GM04503 (cell line): ENCODE measurements at places on chromosomes 13 and 19.

DNA sequence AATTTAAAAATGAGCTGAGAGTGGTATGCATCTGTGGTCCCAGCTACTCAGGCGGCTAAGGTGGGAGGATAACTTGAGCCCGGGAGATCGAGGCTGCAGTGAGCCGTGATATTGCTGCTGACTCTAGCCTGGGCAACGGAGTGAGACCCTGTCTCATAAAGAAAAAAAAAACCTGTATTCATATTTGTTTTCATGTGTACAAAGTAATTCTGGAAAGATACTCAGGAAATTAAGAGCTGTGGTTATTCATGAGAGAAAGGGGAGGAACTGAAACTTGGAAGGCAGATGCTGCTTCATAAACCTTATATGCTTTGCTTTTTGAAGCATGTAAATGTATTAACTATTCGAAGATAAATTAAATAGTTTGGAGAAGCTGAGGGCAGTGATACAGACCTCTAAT lies 8.8 kb upstream of the RLN3 start:
- no peak for DNase-seq

- DNase-seq = no peak
These were observed 231.2 kb downstream of the ZIC5 start for GRCh38 chr13:99740251-99740979.

- DNase-seq = no peak
These were observed 185.5 kb downstream of the DNAJC3 start for GRCh38 chr13:95862408-95862807.

DNA sequence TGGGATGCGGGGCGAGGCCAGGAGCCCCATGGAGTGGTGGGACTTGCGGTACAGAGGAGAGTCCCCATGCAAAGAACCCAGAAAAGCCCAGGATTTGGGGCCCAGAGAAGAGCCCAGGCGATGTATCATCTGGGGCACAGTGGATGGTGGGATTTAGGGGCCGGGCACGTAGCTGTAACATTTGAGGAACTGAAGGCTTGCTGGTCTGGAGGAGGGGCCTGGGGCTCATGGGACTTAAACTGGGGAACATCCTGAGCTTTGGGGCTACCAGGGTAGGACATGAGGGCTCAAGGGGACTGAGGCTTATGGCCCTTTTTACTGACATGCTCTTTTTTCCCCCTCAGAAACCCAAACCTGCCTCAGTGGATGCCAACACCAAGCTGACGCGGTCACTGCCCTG lies 13.5 kb downstream of the MED25 start:
- no peak for DNase-seq

- DNase-seq = no peak
These were observed 30.5 kb downstream of the VAV1 start for GRCh38 chr19:6803036-6803404.

- no peak for DNase-seq
These were observed 1262.5 kb downstream of the EFNB2 start for GRCh38 chr13:105272660-105273631.

- DNase-seq = no peak
These were observed 241.1 kb upstream of the ATXN8OS start for GRCh38 chr13:69866555-69866954.

DNA sequence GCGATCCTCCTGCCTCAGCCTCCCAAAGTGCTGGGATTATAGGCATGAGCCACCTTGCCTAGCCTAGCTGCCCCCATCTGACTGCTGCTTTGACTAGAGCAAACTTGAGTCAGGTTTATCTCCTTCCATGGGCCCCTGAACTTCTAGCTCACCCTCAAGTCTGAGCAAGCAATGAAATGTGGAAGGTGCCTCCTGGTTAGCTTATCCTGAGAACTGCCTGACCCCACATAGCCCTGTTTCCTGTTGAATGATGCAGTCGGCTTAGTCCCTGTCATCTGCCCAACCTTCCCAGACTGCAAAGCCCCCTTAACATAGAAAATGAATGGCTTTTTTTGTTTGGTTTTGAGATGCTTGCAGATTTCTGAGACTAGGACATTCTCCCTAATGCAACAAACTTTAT lies 8.9 kb upstream of the TMEM160 start:
- DNase-seq = no peak

- DNase-seq = no peak
These were observed 4.1 kb upstream of the CIRBP start for GRCh38 chr19:1264801-1265614.

DNA sequence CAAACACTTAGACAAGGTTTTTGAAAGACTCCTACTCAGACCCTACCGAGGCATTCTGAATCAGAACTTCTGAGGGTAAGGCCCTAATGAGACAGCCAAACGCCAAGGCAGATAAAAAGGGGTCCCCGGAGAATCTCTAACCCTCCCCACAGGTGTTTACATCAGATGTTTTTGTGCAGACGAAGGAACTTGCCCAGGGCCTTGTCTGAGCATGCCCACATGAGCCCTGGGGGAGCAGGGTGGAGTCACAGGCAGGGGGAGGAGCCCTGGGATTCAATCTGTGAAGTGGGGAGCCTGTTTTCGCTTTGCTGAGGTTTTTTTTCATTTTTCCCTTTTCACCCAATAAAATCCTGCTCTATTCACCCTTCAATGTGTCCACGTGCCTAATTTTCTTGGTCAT lies 61.6 kb upstream of the MED4 start:
- no peak for DNase-seq

DNA sequence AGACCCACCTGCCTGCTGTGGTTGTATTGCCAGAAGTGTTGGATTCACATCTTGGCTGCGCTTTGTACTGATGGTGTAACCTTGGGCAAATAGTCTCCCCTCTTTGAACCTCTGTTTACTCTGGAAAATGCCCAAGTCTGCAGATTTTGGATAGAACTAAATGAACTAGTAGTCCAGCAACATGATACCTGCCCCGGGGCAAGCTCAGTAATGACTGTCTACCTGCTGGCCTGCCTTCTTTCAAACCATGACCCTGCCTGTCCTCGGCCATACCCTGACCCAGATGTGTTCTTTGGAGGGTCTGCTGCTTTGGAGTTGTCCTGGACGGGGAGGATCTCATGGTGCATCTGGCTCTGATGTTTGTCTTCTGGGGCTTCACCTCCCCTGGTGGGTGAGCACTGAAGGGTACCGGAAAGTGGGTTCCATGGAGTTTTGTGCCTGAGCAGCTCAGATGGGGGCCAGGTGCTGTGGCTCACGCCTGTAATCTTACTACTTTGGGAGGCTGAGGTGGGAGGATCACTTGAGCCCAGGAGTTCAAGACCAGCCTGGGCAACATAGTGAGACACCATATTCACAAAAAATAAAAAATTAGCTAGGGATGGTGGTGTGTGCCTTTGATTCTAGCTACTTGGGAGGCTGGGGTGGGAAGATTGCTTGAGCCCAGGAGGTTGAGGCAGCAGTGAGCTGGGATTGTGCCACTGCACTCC lies 59.5 kb downstream of the TNFRSF19 start:
- DNase-seq = no peak

GRCh38 chr19:19606021-19606420 lies 12.5 kb downstream of the PBX4 start:
- no peak for DNase-seq

GRCh38 chr19:37999309-38000213 lies 92.6 kb downstream of the SIPA1L3 start:
- DNase-seq = peak; percentile 89

DNA sequence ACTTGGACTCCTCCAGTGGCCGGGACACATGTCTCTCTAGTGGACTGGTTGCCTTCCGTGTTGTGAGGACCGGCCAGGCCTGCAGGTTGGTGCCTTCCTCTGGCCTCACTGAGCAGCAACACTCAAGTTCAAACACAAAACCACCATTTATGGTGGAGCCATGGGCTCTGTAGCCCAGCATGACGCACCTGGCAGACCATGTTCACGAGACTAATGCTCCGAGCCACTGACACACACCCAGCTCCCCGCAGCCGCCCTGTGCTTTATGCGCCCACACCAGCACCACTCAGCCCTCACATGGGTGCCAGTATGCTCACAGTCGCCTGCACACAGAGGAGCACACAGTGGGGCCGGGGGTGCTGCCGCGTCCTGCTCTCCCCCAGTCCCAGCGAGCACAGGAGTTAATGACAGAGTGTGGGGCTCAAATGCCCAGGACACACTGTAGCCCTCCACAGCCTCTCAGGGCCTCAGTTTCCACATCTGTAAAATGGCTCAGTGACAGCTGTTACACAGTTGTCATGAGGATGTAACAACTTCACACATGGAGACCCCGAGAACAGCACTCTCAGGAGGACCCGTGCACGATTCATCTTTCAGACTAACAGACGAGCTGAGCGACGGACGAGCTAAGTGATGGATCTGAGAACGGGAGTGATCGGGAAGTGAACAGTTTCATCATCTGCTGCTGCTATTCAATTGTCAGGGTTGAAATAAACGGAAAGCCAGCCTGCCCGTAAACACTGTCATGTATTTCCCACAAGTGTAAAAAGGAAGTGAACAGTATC lies 7.8 kb downstream of the GAS6 start:
- DNase-seq = no peak

DNA sequence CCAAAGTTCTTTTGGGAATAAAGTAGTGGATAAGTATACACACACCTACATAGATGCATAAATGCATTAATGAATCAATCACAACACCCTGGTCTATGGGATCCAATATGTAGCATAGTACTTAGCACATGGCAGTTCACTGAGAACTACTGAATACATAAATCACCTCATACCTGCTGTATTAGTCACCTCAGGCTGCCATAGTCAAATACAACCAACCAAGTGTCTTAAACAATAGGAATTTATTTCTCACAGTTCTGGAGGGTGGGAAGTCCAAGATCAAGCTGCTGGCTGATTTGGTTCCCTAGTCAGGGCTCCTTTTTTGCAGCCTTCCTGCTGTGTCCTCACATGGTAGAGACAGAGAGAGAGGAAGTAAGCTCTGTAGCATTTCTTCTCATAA lies 228.2 kb downstream of the NHLRC3 start:
- DNase-seq = no peak

DNA sequence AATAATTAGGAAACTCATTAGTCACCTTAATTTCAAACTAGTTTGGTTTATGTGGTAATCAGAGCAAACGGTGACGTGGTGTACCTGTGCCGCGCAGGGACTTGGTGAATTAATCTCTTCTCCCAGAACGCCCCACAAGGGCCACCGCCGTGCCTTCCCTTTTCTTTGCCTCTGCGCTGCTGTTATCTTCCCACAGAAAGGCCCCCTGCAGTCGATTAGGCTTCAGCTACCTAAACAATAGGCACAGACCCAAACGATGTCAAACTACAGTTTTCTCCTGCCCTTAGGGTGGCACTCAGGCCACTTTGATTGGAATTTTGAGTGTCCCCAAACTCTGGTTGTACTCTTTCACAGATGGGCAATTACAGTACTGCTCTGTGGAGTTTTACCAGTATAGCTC lies 115.5 kb downstream of the GGACT start:
- DNase-seq = no peak

DNA sequence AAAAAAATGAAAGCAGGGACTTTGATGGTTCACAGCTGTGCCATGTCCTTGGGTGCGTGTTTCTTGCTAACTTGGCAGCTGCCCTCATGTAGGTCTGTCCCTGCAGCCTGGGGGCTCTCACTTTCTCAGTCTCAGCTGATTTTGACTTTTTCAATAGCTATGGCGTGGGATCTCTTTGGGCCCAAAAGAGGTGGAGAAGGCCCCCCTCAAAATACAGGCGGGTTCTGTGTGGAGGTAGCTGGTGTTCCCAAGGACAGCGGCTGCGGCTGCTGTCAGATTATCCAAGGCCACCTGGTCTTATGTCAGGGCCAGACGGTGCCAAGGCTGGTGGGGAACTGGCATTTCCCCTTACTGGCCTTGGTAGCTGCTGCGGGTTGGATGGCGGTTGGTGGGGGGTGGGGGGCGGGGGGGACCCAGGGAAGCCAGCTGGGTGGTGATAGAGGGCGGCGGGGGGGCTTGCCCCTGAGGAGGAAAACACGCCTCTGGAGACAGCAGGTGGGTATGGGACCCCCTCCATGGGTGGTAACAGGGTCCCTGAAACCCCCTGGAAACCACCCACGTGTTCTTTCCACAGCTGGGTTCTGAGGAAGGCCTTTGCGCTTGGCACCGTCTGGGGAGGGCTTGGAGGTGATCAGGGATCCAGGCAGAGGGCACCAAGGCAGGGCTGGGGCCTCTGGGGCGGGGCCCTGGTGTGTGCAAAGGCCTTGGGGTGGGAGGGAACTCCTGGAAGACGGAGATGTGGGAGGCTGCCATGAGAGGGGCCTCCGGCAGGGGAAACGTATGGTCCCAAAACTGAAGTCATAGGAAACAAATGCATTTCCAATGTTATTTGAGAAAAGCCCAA lies 4.1 kb downstream of the TIMM13 start:
- no peak for DNase-seq

DNA sequence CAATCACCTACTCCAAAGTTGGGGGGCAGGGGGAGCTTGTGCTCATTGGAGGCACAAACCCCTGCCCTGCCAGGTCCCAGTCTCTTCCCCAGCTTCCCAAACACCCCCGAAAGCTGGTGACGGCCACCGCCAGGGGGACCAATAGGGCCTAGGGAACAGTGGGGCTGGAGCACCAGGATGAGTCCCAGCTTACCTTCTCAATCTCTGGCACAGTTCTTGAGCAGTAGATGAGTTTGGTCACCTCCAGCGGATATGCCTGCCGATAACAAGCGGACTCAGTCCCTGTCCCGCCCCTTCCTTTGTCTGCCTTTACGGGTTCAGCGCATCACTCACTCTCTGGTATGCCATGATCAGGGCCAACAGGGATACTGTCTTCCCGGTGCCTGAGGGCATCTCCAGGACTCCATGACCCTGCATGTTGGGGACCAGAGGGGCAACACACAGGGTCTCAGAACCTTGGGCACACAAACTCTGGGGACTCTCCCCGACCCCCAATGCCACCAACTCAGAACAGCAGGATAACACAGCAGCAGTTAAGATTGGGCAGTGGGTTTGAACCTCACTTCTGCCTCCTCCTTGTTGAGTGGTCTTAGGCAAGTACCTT lies 1.5 kb downstream of the ERCC2 start:
- DNase-seq = no peak

- DNase-seq = no peak
These were observed 189.5 kb upstream of the SLC10A2 start for GRCh38 chr13:103255587-103256301.

DNA sequence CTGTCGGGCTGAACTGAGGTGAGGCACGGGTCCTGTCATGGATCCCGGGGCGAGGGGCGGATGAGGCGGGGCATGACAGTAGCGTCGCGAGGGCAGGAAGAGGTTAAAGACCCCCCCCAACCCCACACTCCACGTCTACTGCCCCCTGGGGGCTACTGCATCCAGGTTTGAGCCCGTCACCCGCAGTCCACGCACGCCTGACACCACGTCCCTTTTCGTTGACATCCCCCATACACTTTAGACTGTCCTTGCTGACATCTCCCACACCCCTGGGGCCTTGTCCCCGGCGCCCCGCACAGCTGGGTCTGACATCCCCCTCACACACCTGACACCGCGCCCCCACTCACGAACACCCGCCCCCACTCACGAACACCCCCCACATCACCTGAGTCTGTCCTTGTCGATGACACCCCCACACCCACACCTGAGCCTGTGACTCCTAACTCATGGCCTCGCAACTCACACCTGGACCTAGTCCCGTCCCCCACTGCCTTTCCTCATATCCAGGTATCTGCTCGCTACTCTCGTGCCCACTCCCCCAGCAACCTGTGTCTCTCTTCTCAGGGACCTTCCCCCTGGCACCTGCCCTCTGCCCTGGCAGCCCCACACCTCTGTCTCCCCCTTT lies 416 bp downstream of the SLC25A42 start:
- no peak for DNase-seq

GRCh38 chr13:72005455-72005854 lies 138.5 kb upstream of the DACH1 start:
- DNase-seq = no peak
